ENCODE measurements at places on chromosomes 1 and 21. TPM values are rescaled to one million over a fixed set of nuclear protein-coding genes. Genes with fewer than 3 reads are reported as not detected.

TTC22 gene
- total RNA-seq: 3.1 TPM

GRCh38 chr1:164589961-164590507 is 31.1 kb downstream of the PBX1 start:
- no peak overlapping the region for H3K27ac ChIP-seq
- H3K36me3 ChIP-seq: no peaks in the 10 kb centered on the region
- peaks cover 6% of the 10 kb centered on the region for H3K4me1 ChIP-seq
- H3K4me3 ChIP-seq: no peak overlapping the region
- DNase-seq: no peak
- no peaks in the 10 kb centered on the region for H3K27me3 ChIP-seq

- H3K36me3 ChIP-seq: no peaks in the 10 kb centered on the region
- H3K4me1 ChIP-seq: peaks cover 10% of the 10 kb centered on the region
- no peaks in the 10 kb centered on the region for H3K27me3 ChIP-seq
These were observed 30.3 kb downstream of the S1PR1 start for GRCh38 chr1:101267082-101267481.

- no peak overlapping the region for H3K27ac ChIP-seq
- DNase-seq: no peak
- peaks cover 6% of the 10 kb centered on the region for H3K36me3 ChIP-seq
These were observed 38.9 kb downstream of the MORN1 start for GRCh38 chr1:2352341-2352896.

GRCh38 chr21:43696214-43696613 is 22.7 kb upstream of the PDXK start:
- peak overlapping the region; percentile 59 for H3K27ac ChIP-seq
- H3K4me1 ChIP-seq: peaks cover 10% of the 10 kb centered on the region
- no peak overlapping the region for H3K4me3 ChIP-seq
- H3K36me3 ChIP-seq: peaks cover 47% of the 10 kb centered on the region
- DNase-seq: no peak

All from MCF 10A (cell line).